Retina (tissue), 1 donor: ENCODE measurements at places on chromosomes 5 and 9.

DNA sequence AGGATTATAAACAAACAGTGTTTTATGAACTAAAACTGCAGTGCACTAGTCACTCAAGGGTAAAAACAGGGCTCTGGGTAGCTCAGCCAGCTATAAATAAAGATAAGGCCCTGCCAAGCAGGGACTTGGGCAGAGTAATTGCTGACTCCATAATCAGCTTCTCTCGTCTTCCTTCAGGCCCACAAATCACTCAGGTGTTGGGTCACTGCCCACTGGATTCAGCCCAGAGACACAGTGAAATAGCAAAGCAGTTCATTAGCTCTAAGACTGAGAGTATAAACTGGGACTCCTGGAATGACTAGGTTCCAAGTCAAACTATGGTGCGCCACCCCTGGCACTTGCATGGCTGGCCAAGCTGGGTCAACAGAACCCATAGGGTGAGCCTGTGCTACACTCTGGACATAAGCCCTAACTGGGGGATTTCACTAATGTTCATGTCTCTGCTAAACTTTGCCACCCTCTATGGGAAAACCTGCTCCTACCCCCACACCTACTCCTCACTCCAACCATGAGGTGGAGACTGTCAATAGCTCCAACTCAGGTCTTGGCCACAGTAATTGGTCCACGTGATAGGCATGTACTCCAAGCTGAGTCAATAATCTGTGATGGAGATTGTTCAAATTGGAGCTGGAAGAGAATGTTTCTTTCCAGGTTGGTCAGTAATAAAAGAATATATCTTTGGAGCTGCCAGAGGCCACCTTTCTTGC, 158.5 kb downstream of the SLIT3 start:
- DNase-seq, result no peak

- DNase-seq, result no peak
Measured at GRCh38 chr5:369151-369868, 47.8 kb downstream of the AHRR start.

DNA sequence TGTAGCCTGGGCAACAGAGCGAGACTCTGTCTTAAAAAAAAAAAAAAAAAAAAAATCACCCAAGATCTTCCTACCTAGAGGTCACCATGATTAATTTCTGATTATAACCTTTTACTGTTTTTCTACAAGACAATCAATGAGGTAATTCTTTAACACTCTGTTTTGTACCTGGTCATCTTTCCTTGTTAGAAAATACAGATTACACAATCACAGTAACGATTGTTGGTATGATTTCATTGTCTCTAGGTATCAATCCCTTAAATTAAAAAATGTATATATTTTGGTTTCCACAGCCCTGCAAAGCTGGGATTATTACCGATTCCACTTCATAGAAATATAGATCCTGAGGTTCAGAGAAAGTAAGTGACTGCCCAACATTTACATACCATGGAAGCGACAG, 8.3 kb upstream of the ATG10 start:
- DNase-seq, result no peak

DNA sequence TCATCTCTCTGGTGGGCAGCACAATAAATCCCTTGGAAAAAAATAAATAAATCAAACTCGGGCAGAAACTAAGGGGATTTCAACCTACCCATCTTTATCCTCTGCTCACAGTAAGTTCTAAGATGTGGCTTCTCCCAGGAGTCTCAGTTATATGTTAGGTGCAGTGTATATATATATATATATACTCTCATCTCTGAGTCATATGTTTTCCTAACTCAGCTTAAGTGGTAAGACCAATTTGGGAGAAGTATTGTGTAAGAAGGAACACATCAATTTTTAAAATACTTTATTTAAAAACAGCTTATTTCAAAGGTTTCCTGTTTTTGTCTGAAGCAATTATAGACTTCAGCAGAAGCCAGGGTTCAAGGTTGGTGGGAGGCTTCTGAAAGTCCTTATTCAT, 20.3 kb upstream of the OSMR start:
- DNase-seq, result no peak

DNA sequence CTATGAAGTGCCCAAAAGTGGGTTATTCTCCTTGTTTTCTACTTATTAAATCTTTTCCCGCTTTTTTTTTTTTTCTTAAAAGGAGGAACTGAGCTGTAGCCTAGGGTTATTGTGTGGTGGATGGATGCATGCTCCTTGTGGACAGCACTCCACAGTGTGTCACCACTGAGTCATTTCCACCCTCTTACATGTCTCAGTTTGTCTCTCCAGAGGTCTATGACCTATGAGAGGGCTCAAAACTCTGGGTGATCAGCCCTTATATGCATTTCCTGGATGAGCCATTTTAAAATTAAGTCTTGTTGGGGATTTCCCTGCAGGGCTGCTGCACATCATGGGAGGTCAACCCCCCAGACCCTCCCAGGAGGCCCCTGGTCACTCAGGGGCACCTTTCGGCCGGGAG, 102.2 kb upstream of the MOCS2 start:
- DNase-seq, result no peak

DNA sequence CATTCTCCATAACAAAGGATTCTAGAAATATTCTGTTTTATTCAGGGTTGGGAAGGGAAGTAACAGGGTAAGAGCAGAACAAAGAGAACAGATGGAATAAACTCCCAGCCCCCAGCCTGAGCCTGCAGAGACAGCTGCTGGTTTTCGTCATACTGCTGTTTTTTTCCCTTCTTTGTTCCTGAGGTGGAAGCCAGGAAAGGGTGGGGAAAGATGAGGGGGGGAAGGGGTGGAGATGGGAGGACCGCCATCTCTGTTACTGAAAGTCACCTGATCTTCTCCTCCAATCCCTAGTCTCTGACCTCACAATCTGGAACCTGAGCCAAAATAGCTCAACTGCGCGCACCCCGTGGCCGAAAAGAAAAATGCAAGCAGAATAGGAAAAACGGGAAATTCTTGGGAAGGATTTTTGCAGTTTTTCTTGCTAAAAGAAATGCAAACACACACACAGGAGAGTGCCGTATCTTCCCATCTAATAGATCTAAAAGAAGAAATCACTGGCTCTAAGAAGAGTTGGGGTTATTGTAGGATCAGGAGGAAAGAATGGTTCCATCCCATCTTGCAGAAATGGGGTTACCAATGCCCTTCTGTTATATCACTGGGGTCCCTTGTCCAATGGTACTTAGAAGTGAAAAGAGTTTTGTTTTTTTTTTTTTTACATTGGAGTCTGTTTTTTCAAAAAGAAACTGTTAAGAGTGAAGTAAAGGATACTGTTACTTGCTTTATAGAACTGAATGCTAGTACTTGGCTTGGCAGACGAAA, 57.9 kb downstream of the DIAPH1 start:
- DNase-seq, result peak; percentile 90

DNA sequence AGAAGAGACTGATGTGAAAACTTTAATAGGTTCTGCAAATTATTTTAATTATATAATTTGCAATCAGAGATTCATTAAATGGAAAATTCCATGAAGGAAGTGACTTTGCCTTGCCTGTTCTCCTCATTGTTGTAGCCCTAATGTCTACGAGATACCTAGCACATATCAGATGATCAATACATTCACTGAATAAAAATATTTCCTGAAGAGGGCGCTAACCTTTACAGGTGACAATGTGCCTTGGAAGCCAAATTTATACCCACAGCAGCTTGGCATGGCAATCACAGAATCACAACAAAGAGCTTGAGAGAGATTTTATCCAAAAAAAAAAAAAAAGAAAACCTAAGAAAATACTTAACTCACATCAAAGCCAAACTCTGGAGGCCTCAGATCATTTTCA, 17.4 kb downstream of the HAUS6 start:
- DNase-seq, result peak; percentile 9

DNA sequence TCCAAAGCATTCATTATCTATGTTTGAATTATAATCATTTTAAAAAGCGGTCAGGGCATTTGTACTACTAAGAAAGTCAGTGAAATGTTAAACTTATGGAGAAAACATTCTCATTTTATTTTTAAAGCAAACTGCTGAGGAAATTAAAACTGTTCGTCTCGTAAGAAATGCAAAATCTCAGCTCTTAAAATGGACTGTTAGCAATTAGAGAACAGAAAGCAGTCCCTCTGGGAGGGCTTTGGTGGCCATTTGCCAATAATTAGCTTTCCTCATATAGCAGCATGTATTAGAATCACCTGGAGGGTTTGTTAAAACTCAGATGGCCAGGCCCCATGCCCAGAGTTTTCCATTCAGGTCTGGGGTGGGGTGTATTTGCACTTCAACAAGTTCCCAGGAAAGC, 120.7 kb upstream of the RASEF start:
- DNase-seq, result no peak

DNA sequence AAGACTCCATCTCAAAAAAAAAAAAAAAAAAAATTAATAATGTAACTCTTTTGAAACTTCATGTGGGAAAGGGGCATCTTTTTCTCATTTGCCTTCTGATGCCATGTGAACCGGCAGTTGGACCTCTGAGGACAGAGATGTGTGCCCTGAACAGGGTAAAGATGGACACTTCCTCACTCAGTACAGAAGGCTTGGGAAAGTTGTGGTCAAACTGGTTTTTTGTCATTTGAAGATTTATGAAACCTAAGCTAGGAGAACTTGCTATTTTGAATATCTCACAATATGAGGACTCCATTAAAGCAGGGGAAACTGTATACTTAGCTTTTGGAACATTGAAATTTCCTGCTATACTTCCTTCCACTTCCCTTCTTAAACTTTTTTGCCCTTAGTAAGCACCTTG, 147.5 kb upstream of the ALDH1B1 start:
- no peak for DNase-seq

DNA sequence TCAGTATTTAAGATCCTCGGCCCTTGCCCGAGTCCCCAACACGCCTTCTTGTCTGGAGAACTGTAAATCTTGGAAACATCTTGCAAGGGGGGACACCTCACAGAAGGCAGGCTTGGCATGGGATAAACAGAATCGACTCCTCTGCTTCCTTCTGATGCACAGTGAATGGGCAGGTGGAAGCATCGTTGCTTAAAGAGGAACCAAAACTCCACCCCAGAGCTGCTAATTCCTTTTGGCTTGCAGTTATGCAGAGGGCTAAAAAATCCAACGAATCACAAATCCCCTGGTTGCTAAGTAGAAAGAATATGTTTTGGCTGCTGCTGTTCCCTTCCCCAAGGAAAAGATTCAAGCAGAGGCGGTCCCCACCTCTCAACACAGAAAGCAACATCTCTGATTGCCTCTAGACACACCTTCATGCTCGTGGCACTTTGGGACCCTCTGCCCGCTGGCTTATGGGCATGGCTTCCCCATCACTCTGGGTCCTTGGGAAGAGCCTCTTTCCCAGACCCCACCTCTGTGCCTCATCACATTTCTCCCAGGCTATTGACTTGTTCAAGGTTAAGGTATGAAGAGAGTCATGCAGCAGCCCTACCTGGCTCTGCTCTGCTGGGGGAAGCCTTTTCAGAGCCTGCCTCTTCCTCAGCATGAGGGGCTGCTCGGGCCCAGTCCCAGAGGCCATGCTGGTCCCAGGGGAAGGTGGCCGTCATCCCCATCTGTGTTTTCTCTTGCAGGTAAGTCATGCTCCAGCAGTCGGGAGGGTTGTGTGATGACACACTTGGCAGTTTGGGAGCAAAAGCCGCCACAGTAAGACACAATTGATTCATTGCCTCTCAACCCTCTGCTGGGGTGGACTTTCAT, 137.1 kb downstream of the KCNIP1 start:
- no peak for DNase-seq

DNA sequence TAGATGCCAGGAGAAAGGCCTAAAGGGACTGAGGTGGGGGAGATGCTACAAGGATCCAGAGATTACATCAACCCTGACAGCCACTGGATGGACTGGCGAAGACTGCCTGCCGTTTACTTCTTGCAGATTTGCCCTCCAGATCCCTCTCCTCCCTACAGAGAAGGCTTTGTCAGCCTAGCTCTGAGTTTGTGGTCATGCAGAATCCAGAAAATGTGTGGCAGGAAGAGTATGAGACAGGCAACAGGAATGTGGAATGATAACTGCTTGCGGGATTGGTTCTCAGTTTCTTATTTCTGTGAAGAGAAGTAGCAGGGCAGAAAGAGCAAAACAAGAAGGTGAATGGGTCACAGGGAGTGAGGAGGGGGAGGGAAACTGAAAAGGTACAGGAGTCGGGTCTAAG, 129.6 kb downstream of the TLE1 start:
- DNase-seq, result no peak

- DNase-seq, result no peak
Measured at GRCh38 chr9:19690128-19690527, 98.7 kb downstream of the SLC24A2 start.

DNA sequence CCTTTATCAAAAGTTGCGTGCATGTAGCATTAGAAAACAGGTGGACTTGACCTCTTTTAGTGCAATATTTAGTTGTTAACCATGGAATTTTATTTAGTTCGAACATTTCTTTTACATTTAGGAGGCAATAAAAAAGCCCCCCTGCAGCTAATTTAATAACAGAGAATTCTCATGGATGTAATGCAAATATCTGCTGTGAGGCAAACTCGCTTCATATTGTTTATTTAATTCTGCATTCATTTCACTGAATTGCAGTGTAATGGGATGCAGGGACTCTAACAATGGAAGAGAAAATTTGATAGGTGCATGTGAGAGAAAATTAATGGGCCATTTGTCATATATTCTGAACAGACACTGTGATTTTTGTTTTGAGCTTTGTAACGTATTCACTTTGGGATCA, 205.1 kb upstream of the CHD1 start:
- DNase-seq, result no peak

DNA sequence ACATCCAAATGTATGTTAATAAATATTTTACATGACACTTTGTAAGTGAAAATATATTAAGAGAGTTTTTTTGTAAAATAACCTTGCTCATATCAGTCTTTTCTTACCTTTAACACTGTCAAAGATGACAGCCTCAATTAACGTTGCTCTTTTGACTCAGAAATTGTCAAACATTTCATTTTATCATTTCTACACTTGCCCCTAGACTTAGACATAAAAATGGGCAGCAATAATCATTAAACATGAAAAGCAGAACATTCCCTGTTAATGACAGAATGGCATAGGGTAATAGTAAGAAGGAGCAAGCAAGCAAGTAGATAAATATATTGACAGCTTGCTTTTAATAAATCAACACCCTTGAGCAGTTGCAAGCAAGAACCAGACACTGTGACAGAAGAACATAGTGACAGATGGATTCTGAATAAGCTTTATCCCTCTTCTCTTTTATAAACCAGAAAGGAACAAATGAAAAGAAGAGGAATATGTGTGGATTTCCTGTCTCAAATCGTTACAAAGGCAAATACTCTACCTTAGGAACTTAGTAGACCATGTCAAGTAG, 796.0 kb upstream of the CHD1 start:
- DNase-seq, result no peak

GRCh38 chr5:136626531-136626930, 261.2 kb upstream of the TRPC7 start:
- no peak for DNase-seq
